Eye (tissue), 1 donor: ENCODE measurements at places on chromosomes 12 and 14.

DNA sequence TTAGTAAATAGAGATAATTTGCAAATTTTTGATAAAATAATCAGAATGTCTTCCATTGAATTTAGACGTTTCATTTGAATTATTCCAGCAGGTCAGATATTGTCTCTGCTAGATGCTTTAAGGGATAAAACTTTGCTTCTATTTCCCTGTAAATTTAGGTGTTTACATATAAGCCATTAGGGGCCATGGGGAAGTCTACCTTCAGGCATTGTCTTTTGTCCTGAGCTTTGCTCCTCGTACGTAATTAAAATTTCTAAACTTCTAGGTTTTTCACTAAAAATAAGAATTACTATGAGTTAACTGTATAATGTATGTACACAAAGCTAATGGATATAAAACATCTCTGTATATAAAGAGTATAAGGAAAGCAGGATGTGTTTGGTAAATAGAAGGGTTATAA, 24.1 kb upstream of the CD69 start:
- no peak for DNase-seq

GRCh38 chr12:99833397-99833796, 151.3 kb downstream of the ANKS1B start:
- no peak for DNase-seq

- peak; percentile 65 for DNase-seq
These were observed 250.8 kb downstream of the EGLN3 start for GRCh38 chr14:33700052-33700451.

GRCh38 chr12:19482551-19483109, 43.3 kb downstream of the AEBP2 start:
- DNase-seq, result no peak

GRCh38 chr12:113131556-113131955, 4.0 kb downstream of the RASAL1 start:
- DNase-seq, result no peak

DNA sequence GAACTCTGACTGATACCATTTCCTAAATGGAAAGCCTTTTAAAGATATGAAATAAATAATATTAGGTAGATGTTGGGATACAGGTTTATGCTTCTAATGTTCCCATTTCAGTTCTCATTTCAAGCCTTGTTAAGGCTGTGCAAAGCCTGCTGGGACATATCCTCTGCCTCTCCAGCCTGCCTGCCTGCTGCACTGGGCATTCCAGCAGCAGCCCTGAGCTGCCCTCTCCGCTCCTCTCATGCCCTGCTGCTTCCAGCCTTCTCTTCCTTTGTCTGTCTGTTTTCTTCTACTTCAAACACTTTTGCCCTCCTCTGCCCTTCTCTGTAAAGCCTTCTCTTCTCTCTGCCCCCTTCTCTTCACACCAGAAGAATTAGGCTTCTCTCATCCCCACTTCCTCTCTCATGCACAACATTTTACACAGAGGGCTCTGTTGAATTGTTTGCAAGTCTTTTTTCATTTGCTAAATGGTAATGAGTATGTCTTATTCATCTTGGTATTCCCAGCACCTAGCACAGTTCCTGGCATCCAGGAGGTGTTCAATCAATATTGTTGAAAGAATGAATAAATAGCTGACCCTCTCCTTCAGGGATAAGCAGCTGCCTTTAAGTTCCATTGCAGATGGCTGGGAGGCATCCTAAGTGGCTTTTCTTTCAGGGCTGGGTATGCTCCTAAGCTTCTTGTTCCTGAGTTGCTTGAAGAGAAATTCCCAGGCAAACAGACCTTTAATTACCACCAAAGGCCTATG, 292.3 kb downstream of the TMEM117 start:
- peak; percentile 25 for DNase-seq

- no peak for DNase-seq
These were observed 14.7 kb downstream of the DAZAP2 start for GRCh38 chr12:51253276-51253675.

GRCh38 chr14:61213920-61214319, 67.2 kb downstream of the TMEM30B start:
- no peak for DNase-seq

- DNase-seq, result no peak
These were observed 500.4 kb upstream of the GARIN6 start for GRCh38 chr12:99147130-99147529.

- DNase-seq, result peak; percentile 87
These were observed 14.1 kb upstream of the NUMB start for GRCh38 chr14:73472185-73473114.

- no peak for DNase-seq
These were observed 194.4 kb upstream of the BCL2L14 start for GRCh38 chr12:11876307-11876706.

DNA sequence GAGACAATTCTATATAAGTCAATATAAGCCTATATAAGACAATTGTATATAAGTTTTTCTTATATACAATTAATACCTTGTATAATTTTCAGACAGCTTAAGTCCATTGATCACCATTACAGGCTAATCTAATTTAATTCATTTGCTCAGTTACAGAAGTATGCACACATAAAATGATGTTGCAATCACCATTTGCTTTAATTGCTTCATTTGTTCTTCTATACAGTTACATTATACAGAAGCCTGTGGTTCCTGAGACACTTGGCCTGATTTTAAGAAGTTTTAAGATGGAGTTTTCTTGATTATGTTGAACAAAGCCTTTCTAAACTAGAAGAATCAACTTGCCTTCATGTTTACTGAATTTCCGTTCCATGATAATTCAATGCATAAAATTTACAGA, 314.6 kb upstream of the PDE3A start:
- no peak for DNase-seq

GRCh38 chr14:71388336-71388735, 481.1 kb downstream of the PCNX1 start:
- DNase-seq, result no peak

- no peak for DNase-seq
These were observed 39.6 kb upstream of the PIK3C2G start for GRCh38 chr12:18221726-18222125.

- no peak for DNase-seq
These were observed 4.9 kb downstream of the HNRNPA1 start for GRCh38 chr12:54285150-54286041.

GRCh38 chr12:9144730-9145106, 29.0 kb upstream of the A2M start:
- no peak for DNase-seq

- no peak for DNase-seq
These were observed 41.3 kb downstream of the RAB3IP start for GRCh38 chr12:69779928-69780327.

DNA sequence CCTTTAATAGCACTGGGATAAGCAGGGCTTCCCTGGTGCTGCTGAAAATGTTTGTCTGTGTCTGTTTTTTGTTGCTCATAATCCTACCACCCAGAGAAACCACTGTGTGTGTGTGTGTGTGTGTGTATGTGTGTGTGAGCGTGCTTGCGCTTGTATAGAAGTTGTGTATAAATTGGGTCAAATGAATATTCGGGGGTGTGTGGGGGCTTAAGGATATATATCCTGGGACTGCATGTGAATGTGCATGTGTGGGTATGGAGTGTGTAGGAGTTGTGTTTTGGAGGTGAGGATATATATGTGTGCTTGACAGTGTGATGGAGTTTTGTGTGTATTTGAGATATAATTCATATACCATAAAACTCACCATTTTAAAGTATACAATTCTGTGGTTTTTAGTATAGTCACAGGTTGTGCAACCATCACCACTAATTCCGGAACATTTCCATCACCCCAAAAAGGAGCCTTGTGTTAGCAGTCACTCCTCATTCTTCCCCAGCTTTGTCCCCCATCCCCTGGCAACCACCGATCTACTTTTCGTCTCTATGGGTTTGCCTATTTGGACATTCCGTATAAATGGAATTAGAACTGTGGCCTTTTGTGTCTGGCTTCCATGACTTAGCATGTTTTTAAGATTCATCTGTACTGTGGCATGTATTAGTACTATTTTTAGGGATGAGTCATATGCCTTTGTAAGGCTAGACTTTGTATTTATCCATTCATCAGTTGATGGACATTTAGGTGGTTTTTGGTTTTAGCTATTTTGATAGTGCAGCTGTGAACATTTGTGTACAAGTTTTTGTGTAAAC, 25.6 kb downstream of the TCTN1 start:
- DNase-seq, result no peak

GRCh38 chr12:96196781-96197180, 2.6 kb downstream of the ELK3 start:
- DNase-seq, result no peak

DNA sequence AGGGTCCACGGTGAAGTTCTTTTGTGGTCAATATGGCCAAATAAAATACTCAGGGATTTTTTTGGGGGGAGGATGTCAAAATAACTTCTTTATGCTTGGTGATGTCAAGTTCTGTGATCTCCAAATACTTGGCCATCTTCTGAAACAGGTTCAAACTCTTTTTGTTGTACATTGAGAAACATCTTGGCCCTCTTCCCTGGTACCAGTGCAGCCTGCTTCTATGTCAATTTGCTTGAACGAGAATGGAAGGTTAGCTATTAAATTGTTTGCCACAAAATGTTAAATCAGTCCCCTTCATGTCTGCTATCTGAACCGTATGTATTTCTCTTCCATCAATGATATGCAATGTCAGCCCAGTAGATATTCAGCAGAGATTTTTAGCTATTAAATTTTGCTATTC, 6.1 kb upstream of the CRADD start:
- DNase-seq, result no peak

DNA sequence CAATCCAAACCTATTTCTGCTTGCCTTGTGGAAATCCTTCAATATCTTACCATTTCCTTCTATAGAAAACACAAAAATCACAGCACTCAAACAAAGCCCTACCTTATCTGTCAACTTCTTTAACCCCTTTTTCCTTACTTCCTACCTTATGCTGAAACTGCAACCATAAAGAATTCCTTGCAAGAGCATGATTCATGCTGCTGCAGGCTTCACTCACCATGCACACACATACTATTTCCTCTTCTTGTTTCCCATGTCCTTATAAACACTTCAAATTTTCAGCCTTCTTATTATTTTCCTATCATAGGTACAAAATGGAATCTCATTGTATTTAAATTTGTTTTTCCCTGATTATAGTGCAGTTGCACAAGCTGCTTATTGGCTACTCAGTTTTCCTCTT, 23.3 kb downstream of the LMNTD1 start:
- no peak for DNase-seq

GRCh38 chr14:50725761-50726160, 57.7 kb upstream of the SAV1 start:
- DNase-seq, result no peak

- no peak for DNase-seq
These were observed 108.8 kb downstream of the DAAM1 start for GRCh38 chr14:59297071-59297776.

DNA sequence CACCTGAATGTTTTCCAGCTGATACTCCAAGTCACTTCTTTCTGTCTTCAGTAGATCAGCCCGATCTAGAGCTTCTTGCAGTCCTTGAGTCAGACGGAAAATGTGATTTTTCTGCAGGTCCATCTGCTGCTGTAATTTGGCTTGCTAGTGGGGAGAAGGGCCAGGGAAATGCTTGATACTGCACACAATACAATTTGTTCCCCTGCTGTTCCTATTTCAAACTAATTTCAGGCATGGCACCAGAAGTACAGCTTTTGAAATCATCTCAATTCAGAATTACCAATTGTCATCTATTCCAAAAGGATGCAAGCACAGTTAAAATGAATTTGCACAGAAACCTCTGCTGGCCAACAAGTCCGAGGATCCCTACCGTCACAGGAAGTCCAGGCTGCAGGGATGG, 53.4 kb downstream of the PRKAB1 start:
- no peak for DNase-seq
